ENCODE measurements at places on chromosomes 1 and 21.

GRCh38 chr1:51328279-51328678, 2.1 kb downstream of the TTC39A start:
- peak; percentile 87 for DNase-seq

DNA sequence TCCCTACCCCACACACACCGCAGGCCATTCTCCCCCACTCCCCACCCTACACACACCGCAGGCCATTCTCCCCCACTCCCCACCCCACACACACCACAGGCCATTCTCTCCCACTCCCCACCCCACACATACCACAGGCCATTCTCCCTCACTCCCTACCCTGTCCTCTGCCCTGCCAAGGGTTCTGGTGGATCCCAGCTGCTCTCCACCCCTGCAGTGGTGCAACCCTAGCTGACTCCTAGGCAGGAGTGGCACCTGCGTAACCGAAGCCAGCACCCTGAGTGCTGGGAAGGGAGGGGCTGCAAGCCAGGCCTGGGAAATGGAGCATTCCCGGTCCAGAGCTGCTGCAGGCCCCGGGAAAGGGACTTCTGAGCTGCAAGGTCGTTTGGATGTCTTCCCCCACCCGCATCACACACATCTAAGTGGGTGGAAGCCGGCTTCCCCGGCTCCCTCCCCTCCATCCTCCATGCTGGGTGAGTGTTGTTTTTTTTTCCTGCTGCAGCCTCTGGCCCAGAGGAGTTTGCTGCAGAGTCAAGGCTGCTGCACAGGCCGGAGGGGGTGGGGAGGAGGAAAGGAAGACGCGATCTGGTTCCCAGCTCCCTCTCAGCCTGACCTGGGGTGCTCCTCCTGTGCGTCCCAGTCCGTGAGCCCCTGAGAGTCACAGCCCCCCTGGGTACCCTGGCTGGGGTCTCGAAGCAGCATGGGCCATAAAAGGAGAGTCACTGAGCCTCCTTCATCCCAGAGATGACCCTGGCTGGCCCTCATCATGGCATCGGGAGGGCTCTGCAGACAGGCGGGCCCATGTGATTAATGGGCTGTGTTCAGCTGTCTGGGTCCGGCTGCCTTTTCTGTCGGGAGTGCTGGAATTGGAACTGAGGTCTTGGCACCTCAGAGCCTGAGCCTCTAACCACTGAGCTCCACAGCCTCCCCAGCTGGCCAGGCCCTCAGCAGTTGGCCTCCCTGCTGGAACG, 16.1 kb downstream of the H6PD start:
- DNase-seq = peak; percentile 85

DNA sequence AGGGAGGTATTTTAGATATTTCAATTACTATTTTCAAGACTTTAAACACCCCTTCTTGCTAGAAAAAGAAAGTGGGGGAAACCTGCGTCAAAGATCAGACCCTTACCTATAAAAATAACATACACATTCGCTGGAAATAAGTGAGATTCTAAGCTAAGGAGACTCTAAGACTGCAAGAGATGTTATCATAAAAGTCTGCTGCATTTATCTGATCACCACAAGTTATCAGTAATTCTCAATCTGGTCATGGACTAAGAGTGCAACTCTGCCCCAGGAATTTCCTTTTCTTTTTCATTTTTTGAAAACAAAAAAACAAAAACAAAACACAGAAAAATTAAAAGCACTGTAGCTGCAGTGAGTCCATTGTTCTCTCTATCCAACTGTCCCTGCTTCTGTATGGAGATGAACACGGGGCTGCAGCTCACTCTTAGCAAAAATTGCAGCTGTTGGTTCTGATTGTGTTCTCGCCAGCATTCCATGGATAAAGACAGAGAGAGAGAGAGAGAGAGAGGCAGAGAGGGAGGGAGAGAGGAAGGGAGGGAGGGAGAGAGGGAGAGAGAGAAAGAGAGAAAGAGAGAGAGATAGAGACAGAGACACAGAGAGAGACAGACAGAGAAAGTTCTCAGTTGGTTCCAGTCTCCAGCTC, 14.1 kb downstream of the XKR8 start:
- no peak for DNase-seq

DNA sequence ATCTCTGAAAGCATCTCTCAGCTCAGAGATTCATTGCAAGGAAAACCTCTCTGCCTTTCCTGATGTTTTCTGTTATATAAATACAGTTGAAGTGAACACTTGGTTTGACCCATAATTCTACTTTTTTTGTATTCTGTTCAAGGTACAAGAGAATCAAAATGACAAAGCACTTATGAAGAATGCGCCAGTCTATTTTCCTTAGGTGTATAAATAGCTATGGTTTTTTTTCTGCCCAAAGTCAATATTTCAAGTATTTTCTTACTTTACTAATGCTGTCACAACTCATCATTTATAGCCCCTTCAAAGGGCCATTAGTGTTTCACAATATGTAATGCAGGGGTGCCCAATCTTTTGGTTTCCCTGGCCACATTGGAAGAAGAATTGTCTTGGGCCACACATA, 142.5 kb upstream of the C1orf105 start:
- DNase-seq = no peak

- DNase-seq = peak; percentile 87
These were observed 44.3 kb downstream of the TRIM11 start for GRCh38 chr1:228362141-228362883.

GRCh38 chr1:151309811-151310323, 17.3 kb downstream of the PI4KB start:
- peak; percentile 41 for DNase-seq

Data from osteoblast (primary cell).